Neural progenitor cell (in vitro differentiated cells): ENCODE measurements at places on chromosomes 12 and 14. TPM values are rescaled to one million over a fixed set of nuclear protein-coding genes. Genes with fewer than 3 reads are reported as not detected.

Gene CFAP251
- total RNA-seq: 0.92 and 1.5 TPM in 2 replicates

GRCh38 chr12:100566887-100567637 lies 6.4 kb upstream of the GAS2L3 start:
- DNase-seq: no peak

DNA sequence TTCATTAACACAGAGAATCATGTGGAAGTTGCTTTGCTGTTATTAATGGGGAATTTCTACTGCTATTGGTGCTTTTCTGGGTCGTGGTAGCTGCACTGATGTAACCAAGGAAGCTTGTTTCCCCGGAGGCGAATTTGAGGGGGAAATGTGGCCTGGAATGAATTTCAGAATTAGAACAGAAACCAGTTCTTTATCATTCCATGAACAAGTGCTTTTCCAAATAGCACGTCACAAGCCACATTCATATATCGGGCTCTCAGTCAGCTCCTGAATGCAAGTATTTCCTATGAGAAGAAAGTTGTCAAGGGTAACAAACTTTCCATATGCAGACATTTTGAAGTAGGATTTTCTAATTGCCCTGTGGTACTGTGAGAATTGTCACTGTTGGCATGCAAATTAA lies 1353.2 kb downstream of the AACS start:
- DNase-seq: no peak

- DNase-seq: peak; percentile 75
Observed at GRCh38 chr14:32331206-32331605, 2.1 kb downstream of the AKAP6 start.

- DNase-seq: no peak
Observed at GRCh38 chr12:18595412-18595811, 142.4 kb downstream of the PLCZ1 start.

DNA sequence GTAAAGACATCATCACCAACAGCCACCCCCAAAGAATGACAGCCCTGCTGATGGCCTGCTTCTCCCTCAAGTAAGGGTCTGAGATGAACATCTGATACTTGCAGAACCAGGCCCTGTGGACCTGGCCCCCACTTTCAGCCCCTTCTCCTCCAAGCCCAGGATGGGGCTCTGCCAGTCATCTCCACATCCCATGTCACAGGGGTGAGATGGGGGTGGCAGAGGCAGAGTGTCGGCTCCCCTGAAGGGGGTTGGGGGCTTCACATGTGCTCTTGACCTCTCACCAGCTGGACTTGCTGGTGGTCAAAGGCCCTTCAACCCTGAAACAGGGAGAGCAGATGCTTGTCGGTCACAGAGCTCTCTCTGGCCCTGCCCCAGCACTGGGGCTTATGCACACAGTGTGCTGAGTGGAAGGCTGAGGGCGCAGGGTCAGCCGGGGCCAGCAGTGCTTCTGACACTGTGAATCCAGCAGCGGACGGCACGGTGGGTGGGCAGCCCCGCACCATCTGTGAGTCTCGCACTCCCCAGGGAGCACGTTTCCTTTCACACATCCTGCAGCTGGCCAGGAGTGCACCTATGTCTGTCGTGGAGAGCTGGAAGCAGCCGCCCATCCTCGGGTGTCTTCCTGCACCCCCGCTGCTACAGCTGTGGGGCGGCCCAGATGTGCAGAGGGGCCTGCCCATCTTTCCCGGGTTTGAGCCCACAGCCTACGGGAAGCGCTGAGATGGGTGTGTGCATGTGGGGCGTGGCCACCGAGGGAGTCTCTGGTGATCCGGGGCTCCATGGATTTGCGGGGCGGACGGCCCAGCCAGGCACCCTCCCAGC lies 94.3 kb downstream of the ADGRD1 start:
- DNase-seq: no peak

GRCh38 chr12:49131894-49132461 lies 783 bp upstream of the TUBA1B start:
- no peak for DNase-seq

Gene PRR4
- 0.69 and 2.6 TPM in 2 replicates for total RNA-seq

Gene CPNE6
- not detected in 2 replicates for total RNA-seq

Gene FAIM2
- total RNA-seq: 0.39 and 1.2 TPM in 2 replicates

DNA sequence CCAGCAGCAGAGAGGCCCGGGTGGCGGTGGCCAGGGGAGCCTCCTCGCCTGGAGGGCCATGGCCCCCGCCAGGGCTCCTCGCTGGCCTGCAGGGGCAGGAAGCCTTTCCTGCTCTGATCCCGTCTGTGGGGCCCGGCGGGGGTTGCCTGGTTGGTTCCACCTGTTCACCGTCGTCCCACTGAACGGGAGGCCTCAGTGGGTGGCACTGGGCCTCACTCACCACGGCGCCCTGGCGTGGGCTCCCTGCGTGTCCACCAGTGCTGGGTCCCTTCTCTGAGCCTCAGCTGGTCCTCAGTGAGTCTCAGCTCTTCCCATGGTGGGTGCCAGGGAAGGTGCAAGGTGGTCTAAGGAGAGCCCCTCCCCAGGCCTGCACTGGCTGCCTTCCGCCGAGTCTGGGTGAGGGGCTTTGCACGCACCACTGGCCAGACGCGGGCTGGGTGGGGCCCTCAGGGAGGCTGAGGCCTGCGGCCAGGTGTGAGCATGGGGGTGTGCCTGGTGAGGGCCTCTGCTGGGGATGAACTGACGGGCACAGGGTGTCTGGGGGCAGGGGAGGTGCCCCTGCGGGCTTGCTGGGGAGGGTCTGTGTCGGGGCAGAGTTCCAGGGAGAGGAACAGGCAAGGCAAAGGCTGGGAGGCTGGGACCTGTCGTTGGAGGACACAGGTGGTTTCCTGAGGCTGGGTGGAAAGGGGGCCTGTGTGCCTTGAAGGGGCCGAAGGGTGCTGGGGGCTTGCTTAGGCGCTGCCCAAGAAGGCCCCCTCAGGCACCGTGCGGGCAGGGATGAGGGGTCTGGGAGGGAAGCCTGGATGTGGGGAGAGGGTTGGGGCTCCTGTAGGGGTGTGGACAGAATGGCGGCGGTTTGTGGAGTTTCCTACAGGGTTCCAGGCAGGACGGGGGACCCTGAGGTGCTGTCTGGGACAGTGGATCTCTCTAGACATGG lies 339.8 kb downstream of the TMEM121 start:
- no peak for DNase-seq

- DNase-seq: no peak
Observed at GRCh38 chr14:72855913-72856312, 38.0 kb downstream of the DPF3 start.

- no peak for DNase-seq
Observed at GRCh38 chr12:115440438-115440837, 756.5 kb upstream of the TBX3 start.

Gene RAB21
- total RNA-seq: 19.4 and 31.4 TPM in 2 replicates

Gene DDX23
- 95.6 and 109 TPM in 2 replicates for total RNA-seq

- peak; percentile 90 for DNase-seq
Observed at GRCh38 chr12:110846615-110847566, at the start of gene CCDC63. Gene CCDC63 (plus strand): TSS chr12:110846987. CDS start chr12:110852955, 5,968 bp downstream.

Gene OAS1
- total RNA-seq: not detected in 2 replicates

Gene MYO1A
- total RNA-seq: 0.19 TPM in 1 of 2 replicates, not detected in the other

DNA sequence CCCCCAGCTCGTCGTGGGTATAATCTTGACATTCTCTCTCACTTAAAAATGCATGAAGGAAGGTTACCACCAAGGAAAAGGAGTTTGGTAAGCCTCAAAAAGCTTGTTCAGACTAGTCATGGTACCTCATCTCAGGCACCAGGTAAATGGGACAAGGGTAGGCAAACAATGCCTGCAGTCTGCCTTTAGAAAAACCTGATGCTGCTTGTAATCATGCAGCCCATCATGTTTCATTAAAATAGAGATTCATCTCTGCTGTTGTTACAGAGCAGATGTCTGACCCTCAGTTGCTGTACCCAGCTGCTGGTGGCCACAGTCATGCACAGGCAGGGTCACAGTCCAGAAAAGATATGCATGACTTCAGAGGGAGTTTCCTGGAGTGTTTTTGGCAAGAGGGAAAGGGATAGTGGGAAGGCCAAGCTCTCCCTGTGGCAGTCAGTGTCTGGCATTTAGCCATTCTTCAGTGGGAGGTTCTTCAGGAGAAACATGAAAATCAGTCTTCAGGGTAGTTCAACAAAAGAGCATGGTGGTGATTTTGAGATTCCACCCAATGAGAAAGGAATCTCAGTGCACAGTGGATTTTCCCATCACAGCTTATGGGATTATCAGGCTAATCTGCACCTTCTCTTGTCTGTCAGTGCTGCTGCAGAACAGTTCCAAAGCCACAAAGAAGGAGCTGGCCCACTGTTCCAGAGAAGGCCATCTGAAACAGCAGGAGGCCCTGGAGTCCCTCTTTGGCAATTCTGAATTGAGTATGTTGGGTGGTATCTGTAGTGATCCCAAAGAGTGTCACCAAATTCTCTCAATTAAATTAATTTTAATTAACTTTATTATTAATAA lies 202.7 kb upstream of the FRMD6 start:
- no peak for DNase-seq

DNA sequence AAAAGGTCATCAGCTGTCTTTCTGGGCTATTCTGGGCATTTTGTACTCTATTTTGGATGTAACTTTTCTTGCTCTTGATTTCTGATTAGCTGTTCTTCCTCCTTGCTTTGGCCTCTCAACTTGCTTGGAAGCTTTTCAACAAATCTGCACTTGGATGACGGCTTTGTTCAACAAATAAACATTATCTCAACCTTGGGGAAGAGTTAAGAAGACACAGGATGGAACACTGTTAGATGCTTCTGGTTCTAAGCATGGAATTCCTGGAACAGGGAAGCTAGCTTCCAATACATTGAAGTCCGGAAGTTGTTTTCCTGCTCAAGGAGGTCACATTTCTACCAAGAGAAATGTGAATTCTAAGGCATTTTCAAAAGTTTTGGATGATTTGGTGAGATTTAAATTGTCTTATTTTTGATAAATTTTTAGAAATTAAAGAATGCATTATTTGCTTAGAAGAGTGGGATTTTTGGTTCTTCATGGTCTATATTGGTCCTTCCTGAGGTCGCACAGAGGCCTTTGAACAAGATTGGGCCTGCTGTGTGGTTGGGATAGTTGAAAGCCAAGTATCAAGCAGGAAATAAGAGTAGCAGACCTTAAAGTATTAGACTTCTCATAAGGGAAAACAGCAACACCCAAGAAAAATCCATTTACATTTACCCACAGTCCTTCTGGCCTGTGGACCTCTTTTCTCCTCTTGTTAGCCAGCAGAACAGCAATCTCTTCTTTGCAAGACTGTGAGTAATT lies 59.2 kb downstream of the PPFIBP1 start:
- no peak for DNase-seq

Gene LRRC10
- total RNA-seq: not detected in 2 replicates

DNA sequence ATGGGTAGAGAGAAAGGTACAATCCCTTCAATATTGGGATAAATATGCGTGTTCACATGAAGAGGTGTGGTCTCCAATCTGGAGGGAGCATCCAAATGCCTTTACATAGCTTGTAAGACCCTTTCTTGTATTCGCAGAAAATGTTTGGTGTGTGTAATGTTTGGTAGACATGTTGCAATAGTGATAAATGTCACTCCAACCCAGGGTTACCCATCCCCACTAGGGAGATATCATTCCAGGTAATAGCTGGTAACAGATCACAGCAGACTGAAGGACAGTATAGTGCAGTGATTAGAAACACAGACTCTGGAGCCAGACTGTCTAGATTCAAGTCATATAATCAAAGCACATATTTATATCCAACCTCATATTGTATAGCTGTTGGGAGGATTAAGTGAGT lies 733.6 kb upstream of the TBX3 start:
- no peak for DNase-seq

DNA sequence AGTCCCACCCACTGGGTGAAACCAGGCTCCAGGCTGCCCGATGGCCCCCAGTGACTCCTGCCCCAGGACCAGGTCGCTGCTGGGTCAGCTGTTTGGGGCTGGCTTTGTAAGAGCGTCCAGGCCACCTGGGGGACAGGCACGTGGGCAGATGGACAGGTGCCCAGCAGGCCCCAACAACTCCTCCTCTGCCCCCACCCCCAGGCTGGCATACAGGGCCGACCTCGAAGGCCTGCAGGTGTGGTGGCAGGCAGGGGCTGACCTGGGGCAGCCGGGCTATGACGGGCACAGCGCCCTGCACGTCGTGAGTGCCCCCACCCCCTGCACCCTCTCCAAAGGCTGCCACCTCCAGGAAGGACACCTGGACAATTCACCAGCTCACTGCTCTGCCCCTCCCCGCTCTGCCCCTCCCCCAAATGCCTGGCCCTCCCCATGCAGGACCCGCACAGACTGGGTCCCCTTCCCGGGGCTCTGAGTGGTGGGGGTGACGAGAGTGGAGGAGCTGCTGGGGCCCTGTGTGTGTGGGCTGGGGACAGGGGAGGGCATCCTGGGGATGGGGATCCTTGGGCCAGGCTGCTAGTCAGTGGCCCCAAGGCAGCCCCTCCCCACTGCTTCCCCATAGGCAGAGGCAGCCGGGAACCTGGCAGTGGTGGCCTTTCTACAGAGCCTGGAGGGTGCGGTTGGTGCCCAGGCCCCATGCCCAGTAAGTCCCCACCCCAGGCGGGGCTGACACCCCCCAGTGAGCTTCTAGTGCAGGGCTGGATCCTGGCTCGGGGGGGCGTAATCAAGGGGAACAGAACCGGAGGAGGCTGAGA lies 26.0 kb downstream of the ASPG start:
- DNase-seq: no peak

DNA sequence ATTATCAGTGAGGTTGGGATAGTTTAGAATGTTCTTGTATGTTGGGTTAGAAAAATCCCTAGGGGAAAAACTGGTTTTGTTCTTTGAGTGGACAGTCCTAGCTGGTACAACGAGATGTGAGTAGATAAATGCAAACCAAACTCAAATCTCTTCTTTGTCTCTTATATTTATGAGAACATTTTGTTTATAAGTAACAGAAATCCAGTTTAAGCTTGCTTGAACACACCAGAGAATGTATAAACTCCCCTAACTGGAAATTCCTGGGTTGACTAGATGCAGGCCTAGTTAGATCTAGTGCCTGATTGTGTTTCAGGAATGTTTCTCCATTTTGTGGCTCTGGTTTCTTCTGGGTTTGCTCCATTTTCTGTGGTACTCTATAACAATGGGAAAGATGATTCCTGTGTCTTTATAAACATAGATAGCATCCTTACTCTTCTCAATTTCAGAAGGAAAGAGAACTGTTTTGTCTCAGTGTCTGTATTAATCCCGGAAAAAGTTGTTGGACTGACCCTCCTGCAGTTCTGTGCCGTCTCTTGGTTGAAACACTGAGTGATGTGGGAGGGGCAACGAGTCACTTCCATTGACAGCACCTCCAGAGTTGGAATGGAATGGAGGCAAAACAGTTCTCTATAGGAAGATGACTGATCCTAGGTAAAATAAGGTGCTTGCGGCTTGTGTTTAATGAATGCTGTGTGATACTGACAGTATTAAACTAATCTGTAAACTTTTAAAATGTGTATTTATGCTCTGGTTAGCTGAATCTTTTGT lies 244.8 kb downstream of the TMTC2 start:
- peak; percentile 21 for DNase-seq

GRCh38 chr12:11023387-11023786 lies 967 bp upstream of the TAS2R19 start:
- DNase-seq: no peak

- no peak for DNase-seq
Observed at GRCh38 chr12:117143008-117143532, 43.9 kb upstream of the TESC start.
